ENCODE measurements at places on chromosomes 3 and 15.

- no peak for DNase-seq
Observed at GRCh38 chr3:141268306-141268705, 36.7 kb downstream of the PXYLP1 start.

DNA sequence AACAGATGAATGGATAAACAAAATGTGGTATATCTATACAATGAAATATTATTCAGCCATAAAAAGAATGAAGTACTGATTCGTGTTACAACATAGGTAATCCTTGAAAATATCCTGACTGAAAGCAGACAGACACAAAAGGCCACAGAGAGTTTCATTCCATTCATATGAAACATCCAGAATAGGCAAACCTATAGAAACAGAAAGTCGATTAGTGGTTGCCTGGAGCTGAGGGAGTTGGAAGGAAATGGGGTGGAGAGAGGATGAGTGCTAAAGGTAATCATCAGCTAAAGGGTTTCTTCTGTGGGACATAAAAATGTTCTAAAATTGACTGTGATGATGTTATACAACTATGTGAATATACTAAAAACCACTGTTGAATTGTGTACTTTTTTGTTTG is 22.9 kb downstream of the FOXP1 start:
- no peak for DNase-seq

DNA sequence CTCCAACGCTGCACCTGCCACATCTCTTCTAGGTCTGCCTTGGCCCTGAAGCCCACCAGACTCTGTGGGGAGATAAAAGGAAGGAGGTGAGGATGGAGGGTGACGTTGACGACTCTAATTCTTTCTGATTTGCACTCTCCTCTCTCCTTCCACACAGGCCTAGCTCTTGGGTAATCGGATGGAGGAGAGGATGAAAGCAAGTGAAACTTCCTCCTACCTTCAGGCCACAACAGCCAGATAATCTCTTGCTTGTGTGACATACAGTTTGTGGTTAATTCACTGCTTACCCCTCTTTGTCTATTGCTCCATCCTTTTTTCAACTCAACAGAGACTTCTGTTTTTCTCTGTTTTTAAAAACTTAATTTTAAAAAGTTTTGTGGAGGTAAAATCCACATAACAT is 208.1 kb downstream of the SV2B start:
- no peak for DNase-seq

DNA sequence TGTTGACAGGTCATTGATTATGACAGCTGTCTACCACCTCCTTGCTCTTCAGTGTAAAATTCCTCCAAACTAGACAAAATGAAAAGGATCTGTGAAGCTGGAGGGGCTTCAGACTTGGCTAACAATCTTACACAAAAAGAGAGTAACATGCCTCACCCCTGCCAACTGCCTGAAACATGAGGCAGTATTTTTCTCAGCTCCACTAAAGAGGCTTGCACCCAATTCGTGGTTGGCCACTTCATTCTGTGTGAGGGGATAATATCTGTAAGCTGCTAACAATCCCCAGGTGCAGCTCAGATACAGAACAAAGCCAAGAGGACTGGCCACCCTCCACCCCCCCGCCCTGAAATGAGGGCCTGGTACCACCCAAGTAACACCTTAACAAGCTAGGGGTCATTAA is 2.8 kb downstream of the MB21D2 start:
- no peak for DNase-seq

GRCh38 chr3:194951931-194952582 is 266.4 kb downstream of the FAM43A start:
- DNase-seq = no peak

DNA sequence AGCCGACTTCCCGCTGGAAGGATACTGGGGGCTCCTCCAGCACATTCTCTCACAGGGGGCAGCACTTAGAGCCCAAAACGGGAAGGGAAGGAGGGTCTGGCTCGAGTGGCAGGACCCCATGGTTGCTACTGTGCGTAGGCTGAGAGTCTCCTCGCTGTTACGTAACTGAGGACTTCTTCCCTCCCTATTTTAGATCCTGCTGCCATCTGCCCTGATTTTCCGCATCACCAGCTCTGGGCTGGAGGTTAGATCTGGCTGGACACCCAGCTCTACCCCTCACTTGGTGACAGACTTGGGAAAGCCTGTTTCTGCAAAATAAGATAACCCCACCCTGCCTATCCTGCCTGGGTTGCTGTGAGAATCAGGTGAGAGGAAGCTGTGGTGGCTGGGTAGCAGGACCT is 47.7 kb downstream of the BDH1 start:
- DNase-seq = no peak

Measured in activated CD8-positive, alpha-beta memory T cell treated with anti-CD3 and anti-CD28 coated beads, Interleukin-2, amount 50 U/mL, for 48 hours (primary cell).